Cerebellar cortex (tissue), 1 donor: ENCODE measurements at places on chromosomes 16 and 17.

- DNase-seq, result peak; percentile 9
Measured at GRCh38 chr16:78116946-78117345, 17.5 kb downstream of the WWOX start.

GRCh38 chr16:4623593-4623992, 1.0 kb upstream of the MGRN1 start:
- no peak for DNase-seq

- DNase-seq, result peak; percentile 94
Measured at GRCh38 chr17:34673516-34673915, 94.1 kb downstream of the TMEM132E start.

- no peak for DNase-seq
Measured at GRCh38 chr17:82647593-82648164, 565 bp downstream of the WDR45B start.

DNA sequence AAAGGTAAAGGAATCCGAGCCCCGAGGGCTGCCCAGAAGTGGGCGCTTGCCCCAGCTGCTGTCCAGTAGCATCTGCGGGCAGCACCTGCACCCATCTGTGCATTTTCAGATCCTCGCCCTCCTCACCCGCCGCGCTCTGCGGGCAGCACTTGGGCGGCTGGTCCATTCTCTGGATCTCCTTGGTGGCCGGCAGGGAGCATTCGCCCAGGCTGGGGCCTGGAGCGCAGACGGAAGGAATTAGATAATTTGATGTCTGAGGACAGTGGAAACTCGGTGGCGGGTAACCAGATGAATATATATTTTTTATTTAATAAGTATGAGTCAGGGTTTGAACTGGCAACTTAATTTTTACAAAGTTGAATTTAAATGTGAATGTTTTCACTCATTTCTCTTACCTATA, 88.5 kb downstream of the NPIPB11 start:
- DNase-seq, result no peak

DNA sequence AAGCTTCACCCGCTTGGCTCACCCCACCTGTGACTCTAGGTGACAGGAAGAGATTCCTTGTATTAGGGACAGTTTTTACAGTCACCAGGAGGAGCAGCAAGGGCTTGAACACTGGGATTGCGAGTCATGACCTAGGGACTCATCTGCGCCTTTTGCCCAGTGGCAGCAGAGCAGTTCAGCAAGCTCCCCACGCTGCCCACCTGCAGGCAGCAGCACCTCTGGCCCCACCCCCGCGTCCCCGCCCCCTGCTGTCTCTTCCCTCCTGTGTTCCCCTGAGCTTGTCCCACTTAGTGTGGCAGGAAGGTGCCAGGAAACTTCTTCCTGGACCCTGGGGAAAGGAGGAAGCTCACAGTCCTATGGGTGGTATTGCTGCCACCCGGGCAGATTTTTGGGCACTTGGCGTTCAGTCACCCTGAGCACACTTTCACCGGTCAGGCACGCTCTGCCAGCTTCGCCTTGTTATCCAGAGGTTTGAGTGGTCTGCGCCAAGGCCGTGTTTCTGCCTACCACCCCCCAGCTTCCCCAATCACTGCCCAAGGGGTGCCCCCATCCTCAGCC, 8.7 kb downstream of the MMP15 start:
- no peak for DNase-seq

DNA sequence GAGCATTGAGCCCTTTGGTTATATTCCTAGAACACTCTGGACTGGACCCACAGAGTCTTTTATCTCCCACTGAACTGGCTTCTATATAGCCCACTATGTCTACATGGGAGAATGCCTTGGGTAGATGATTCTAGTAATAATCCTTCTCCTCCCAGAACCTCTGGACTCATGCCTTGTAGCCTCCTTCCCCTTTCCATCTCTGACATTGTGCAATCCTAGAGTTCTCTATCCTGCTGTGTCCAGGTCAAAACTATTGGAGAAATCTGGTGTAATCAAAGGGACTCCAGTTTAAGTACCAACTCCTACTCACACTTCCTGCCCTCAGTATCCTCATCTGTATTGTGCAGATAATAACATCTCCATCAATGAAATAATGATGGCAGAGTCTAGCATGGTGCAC, 9.1 kb downstream of the RCVRN start:
- DNase-seq, result no peak

- DNase-seq, result no peak
Measured at GRCh38 chr17:57636985-57637665, 108.0 kb downstream of the CCDC182 start.

DNA sequence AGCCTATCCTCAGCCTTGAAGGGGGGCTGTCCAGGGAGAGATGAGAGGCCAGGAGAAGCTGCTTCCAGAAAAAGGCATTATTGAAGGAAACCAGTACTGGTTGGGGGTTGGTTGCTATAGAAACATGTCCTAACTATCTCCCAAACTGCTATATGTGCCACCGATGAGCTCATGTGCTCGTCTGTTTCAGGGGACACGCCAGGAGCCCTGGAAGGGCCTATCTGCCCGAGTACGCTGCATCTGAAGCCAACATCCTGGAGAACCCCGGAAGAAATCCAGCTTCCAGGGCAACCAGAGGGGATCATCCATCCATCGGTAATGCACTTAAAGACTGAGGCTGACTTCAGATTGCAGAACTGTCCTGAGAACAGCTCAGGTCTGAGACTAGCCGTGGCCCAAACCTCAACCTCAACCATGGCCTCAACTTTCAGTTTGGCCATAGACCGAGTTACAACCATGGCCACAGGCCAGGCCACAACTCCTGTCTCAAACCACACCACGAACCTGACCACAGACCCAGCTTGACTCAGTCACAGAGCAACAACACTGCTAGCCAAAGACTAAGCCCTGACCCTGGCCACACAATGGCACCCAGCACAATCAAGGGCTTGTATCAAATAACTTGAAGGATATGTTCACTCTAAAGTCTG, 10.2 kb downstream of the PITPNM3 start:
- peak; percentile 51 for DNase-seq

GRCh38 chr16:55418586-55418985, 60.4 kb upstream of the MMP2 start:
- DNase-seq, result no peak

- DNase-seq, result no peak
Measured at GRCh38 chr16:73023752-73024570, 24.0 kb downstream of the ZFHX3 start.

GRCh38 chr16:10575506-10576130, 4.8 kb downstream of the EMP2 start:
- no peak for DNase-seq

- DNase-seq, result no peak
Measured at GRCh38 chr16:19419698-19420075, 2.0 kb downstream of the TMC5 start.

- no peak for DNase-seq
Measured at GRCh38 chr17:67434061-67434525, 57.0 kb downstream of the PITPNC1 start.

GRCh38 chr16:51431517-51432241, 280.6 kb upstream of the SALL1 start:
- DNase-seq, result no peak

DNA sequence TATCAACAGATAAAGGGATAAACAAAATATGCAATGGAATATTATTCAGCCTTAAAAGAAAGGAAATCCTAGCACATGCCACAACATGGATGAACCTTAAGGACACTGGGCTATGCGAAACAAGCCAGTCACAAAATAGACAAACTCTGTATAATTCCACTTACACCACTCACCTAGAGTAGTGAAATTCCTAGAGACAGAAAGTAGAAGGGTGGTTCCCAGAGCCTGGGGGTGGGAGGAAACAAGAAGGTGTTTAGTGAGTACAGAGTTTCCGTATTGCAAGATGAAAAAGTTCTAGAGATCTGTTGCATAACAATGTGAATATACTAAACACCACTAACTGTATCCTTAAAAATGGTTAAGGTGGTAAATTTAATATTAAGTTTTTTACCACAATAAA, 10.0 kb downstream of the SPOP start:
- DNase-seq, result no peak

DNA sequence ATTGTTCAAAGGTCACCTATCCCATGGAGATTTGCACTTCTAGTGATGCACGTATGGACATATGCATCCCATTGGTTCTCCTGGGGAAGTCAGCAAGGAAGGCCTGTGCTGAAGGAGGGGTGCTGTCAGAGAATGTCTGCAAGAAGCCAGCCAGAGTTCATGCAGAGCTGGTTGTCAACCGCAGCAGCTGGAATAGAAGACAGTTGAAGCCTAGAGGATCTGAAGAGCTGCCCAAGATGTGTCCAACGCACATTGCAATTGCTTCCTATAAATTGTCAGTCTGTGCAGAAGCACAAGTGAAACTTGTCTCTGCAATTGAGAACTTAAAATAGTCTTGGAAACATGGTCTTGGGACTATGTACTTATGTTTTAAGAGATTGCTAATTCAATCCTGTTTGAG, 82.1 kb upstream of the CNTNAP4 start:
- no peak for DNase-seq

DNA sequence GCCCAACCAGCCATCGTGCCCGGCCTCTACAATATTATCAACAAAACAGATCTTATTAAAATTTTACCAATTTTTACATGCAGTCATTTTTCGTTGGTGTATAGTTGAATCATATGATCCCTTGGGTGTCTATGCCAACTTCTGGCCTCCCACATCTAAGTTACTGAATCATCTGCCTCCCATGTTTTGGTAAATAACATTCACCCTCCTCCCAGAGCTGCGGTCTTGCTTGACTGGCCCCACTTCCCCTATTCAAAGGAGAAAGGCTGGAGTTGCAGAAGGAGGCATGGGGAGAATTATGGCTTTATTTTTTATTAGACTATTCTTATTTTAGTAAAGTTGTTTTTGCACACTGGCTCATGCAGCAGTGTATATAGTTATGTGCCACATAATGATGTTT, 18.5 kb upstream of the CCL23 start:
- DNase-seq, result no peak

DNA sequence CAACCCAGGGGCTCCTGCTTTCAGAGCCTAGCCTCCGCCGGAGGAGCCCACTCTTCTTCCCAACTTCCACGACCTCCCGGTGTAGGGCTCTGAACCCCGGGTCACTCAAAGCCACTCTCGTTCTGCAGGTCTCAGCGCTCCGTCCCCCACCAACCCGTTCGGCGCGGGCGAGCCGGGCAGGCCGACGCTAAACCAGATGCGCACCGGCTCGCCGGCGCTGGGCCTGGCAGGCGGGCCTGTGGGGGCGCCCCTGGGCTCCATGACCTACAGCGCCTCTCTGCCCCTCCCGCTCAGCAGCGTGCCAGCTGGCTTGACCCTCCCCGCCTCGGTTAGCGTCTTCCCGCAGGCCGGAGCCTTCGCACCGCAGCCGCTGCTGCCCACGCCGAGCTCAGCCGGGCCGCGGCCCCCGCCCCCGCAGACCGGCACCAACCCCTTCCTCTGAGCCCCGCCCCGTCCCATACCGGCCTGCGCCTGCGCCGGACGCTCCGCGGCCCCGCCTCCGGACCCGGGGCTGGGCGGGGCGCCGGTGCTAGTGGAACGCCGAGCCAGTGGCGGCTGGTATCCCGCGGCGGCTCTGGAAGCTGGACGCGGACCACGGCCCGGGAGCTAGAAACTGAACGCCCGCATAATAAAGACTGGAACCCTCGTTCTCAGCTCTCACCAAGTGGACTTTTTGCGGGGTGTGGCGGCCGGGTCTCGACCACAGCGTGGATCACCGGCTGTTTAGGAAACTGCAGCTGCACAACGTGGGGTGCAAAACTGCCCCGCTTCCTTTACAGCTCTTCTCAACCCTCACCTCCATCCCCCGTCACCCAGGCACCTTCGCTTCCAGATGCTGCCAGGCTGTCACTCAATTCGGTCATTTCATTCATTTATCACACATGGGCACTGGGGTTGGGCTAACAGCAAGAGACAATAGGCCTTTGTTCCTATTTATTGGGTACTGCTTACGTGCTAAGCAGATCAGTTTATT, 5.0 kb upstream of the SPATA20 start:
- DNase-seq, result peak; percentile 79

DNA sequence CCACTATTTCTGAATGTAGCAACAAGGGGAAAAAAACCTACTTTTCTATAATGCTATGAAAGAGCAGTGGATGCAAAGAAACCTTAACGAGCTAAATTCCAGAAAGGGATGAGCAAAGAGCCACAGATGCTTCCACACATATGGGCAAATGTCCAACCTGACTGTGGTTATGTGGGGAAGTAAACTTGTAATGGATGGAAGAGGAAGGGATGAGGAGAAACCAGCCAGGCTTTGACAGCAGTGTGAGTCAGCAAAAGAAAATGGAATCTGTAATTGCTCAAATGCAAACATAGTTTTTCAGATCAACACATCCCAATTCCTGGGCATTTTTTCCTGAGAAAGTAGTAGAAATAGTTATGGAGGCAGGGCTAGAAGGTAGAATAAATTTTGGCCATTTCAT, 204.8 kb upstream of the CPHXL start:
- no peak for DNase-seq

- no peak for DNase-seq
Measured at GRCh38 chr17:63543822-63544420, 6.4 kb upstream of the DCAF7 start.

- DNase-seq, result no peak
Measured at GRCh38 chr16:87531418-87531817, 38.6 kb upstream of the ZCCHC14 start.

GRCh38 chr17:39110435-39111136, 40.9 kb downstream of the PLXDC1 start:
- no peak for DNase-seq

- DNase-seq, result no peak
Measured at GRCh38 chr16:11978080-11978479, 1.5 kb downstream of the SNX29 start.

GRCh38 chr16:56944954-56945839, 13.3 kb downstream of the HERPUD1 start:
- no peak for DNase-seq

- DNase-seq, result no peak
Measured at GRCh38 chr17:1709971-1710806, at the start of gene TLCD2. Gene TLCD2, minus strand, starts transcription at chr17:1710377. Its CDS starts 135 bp downstream, at chr17:1710242.

DNA sequence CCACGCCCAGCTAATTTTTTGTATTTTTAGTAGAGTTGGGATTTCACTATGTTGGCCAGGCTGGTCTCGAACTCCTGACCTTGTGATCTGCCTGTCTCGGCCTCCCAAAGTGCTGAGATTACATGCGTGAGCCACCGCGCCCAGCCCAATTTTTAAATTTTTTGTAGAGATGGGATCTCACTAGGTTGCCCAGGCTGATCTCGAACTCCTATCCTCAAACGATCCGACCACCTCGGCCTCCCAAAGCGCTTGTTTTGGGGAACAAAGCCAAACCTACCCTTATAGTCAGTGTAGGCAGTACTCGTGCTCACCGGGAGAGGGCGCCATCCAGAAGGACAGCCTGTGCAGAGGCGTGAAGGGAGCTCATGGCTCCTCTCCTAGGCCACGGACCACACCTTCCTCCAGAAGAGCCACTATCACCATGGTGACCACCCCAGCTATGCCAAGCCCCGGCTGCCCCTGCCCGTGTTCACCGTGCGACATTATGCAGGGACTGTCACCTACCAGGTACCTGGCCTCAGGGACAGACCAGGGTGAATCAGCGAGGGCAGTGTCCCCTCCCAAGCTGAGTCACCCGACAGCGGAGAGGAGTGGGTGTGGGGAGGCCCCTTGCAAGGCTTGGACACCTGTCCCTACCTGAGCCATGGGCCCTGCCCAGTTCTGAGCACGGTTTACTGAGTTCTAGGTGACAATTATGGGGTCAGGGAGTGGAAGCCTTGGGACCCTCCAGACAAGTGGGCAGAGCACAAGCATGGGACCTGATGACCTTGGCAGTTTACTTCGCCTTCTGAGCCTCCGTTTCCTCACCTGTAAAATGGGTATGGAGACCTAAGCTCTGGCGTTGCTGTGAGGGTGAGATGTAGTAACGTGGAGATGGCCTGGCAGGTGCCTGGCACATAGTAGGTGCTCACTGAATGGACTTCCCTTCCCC, 13.7 kb downstream of the MYO15B start:
- DNase-seq, result peak; percentile 65

- no peak for DNase-seq
Measured at GRCh38 chr17:18187226-18187625, 3.6 kb downstream of the ALKBH5 start.

GRCh38 chr17:74712756-74713155, at the start of gene CD300LF:
Gene CD300LF, minus strand, starts transcription at chr17:74712923. Its CDS starts 57 bp downstream, at chr17:74712866.
- no peak for DNase-seq
